ENCODE measurements at places on chromosomes 1 and 21.
A peak's percentile ranks its signal among the peaks of the same experiment; 100 is the strongest.

- DNase-seq, result no peak
Observed at GRCh38 chr1:84991097-84991920, 5.6 kb downstream of the MCOLN2 start.

GRCh38 chr1:44503625-44504024 is 98.6 kb downstream of the RNF220 start:
- DNase-seq, result no peak

DNA sequence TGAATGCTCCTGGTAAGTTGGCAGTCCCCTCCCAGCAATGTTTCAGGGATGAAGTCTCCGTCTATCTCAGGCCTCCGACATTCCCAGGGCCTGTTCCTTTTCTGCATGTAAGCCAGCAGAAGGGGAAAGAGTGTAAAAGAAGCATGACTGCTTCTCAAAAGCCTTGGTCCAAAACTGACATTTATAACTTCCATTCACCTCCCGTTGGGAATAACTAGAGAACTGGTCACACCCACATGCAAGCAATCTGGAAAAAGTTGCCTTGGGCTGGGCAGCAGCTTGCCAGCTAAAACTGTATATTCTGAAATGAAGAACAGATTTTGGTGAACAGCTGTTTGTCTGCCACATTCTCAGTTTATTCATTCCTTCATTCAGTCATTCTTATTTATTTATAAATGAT is 24.2 kb upstream of the NPL start:
- no peak for DNase-seq

- DNase-seq, result no peak
Observed at GRCh38 chr1:234886081-234886984, 242.3 kb downstream of the TOMM20 start.

- DNase-seq, result peak; percentile 30
Observed at GRCh38 chr1:86430376-86430775, 6.4 kb downstream of the CLCA2 start.

DNA sequence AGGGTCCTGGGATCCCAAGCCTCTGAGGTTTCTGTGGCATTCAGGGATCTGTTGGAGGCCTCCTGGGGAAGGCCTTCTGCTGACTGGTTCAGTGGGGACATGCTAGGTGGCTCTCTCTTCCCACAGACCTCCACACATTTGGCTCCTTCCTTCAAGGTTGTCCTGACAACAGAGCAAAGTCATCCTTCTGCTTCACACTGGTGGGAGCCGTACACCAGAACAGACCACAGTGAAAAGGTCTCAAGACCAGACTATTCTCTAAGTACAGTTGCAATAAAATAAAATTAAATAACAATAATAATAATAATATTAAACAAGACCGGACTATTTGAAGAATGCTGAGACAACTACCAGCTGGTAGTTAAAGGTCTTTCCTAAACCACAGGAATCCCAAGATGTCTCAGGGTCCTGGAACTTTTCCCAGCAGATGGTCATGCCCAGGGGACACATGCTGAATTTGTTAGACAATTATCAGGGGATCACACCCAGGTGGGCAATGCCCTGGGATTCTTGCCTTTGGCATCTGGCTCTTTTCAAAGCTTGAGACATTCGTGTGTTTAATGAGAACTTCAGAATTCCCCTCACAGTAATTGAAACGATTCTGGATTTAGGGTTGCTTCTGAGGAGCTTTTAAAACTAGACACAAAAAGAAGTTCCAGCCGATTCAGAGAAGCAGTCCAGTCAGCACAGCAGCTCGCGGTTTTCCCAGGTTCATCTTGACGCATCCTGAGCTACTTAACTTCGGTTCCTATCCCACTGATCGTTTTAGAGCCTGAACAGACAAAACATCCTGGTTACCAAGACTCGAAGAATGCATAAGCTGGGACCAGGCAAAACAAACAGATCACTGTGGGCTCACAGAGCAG is 22.9 kb downstream of the HTR1D start:
- DNase-seq, result no peak

- DNase-seq, result peak; percentile 71
Observed at GRCh38 chr1:172398970-172399755, 21.3 kb upstream of the C1orf105 start.

DNA sequence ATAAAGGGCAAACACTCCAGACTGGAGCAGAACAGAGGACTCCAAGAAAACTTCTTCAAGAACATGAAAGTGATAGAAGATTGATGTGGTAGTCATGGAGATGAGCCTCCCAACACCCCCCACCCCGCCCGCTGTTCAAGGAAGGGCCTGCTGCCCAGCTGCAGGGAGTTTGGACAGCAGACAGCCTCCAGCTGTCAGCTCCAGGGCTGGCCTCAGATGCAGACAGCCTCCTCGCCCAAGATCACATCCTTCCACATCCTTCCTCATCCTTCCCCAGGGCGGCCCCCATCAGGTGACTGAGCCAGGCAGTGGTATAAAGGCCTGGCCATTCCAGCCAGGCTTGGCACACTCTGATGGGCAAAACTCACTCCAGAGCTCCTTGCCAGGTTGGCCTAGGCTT is 24.6 kb downstream of the HMGN2 start:
- DNase-seq, result no peak

- DNase-seq, result no peak
Observed at GRCh38 chr1:223374064-223374610, 10.2 kb upstream of the SUSD4 start.

- DNase-seq, result peak; percentile 63
Observed at GRCh38 chr1:66253330-66253921, 280.5 kb upstream of the SGIP1 start.

GRCh38 chr1:42981255-42981805 is 22.7 kb upstream of the SLC2A1 start:
- no peak for DNase-seq

DNA sequence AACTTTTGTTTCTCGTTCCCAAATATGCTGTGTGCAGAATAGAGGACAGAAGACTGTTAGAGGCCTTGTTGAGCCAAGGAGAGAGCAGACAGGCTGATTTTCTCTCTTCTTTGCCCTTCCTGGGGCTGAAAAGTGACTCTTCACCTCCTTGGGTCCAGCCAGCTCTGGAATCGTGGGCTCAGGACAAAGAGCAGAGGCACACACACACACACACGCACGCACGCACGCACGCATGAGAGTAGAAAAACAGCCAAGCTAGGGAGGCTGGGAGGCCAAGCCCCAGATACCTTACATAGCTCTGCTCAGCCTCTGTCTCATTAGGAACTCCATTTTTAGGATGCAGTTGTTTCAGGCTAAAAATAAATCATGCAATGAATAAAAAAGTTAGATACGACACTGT is at the start of gene CASQ2:
Gene CASQ2, minus strand, starts transcription at position 166 of the 400 bp plus-strand sequence. CDS start 173 bp downstream, outside the sequence.
- DNase-seq, result no peak

DNA sequence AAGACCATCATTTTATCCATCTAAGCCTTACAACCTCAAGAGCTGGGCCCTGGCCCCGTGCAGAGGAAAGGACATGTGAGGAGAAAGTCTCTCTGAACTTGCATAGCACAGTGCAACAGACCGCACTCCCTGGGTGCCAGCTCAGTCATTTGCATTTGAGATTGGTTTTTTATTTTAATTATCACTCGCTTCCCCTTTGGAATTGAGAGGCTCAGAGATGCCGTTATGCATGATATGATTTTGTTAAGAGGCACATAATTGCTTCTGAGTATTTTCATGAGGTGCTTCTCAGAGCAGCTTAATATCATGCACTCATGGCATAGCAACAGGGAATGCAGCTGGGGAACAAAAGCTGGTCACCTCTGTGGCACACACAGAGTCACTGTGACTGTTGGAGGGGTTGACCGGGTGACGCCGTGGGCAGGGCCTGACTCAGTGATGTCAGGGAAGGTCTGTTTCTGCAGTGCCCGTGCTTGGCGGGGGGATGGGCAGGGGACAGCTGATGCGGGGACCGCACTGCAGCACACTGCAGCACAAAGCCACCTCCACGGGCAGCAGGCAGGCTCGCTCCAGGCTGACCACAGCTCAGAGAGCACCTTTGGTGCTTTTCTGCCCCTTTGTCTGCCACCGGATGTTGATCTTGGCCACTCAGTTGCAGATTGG is 43.2 kb upstream of the VAMP3 start:
- no peak for DNase-seq

- no peak for DNase-seq
Observed at GRCh38 chr1:175034775-175035174, 11.6 kb upstream of the MRPS14 start.

GRCh38 chr1:108053270-108054013 is 88.5 kb upstream of the VAV3 start:
- no peak for DNase-seq

Measured in T47D (cell line).